ENCODE measurements at places on chromosomes 2 and 18.

- DNase-seq, result no peak
Observed at GRCh38 chr2:43025709-43026295, 200.6 kb downstream of the ZFP36L2 start.

DNA sequence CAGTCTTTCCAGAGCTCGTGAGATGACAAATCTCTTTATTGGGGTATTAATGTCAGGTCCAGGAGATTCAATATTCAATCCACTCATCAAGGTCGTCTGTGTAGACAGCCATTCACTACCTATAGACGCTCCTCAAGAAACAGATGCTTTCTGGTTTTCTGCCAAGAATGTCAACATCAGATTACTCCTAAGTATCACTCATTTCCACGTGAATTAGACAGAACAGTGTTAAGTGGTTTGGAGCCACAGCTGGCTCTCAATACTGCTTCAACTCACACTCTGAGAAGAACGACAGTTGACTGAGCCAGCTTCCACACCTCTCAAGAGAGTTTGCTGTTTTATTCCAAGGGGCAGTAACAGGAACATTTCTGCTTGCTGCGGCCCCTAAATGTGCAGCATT is 113.5 kb upstream of the NEDD4L start:
- DNase-seq, result no peak

GRCh38 chr2:145220496-145220895 is 700.6 kb upstream of the ZEB2 start:
- DNase-seq, result no peak

DNA sequence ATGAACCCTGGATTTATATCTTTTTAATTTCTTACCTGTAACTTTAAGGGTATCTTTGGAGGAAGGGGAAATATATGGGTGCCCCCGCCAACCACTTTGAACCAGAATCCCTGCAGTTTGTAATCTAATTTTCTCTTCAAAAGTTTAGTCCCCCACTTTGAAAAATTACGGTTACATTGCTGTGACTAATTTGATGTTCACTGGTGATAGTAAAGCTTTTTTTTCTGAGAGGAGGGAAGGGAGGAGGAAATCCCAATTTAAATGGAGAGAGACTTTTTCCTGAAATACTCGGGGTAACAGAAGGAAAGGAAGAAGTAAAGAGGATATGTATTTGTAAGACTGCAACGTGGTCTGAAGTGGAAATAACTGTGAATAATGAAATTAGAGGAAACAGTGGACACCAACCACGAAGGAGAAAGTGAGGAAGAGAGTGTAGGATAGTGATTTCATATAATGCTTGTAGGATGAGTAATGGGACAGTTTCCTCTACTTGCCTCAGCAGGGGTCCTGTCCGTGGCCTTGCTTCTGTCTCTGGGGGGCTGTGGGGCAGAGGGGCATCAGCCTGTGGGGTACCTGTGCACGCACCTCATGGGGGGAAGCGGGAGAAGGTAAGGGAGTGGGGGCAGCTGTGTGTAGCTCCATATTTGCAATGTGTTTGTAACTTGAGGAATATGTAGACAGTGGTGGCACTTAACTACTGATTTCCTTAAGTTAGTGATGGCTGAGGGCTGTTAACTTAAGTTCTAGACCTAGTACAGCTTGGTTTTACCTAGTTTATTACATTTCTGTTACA is 161.1 kb downstream of the LTBP1 start:
- no peak for DNase-seq

DNA sequence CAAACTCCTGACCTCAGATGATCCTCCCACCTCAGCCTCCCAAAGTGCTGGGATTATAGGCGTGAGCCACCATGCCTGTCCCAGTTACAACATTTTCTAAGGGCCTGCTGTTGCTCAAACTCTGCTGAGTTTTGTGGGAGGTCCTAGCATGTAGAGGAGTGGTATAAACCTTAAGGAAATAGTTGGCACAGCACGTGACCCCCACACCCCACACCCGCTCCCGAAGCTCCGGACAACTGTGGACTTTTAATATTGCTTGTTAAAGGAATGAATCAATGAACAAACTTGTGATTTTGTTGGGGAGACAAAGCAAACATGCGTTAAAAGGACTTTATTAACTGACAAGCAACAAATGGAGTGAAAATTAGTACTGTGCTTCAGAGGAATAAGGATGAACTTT is 137.8 kb upstream of the GATA6 start:
- no peak for DNase-seq
